ENCODE measurements at places on chromosomes 12 and 14.

DNA sequence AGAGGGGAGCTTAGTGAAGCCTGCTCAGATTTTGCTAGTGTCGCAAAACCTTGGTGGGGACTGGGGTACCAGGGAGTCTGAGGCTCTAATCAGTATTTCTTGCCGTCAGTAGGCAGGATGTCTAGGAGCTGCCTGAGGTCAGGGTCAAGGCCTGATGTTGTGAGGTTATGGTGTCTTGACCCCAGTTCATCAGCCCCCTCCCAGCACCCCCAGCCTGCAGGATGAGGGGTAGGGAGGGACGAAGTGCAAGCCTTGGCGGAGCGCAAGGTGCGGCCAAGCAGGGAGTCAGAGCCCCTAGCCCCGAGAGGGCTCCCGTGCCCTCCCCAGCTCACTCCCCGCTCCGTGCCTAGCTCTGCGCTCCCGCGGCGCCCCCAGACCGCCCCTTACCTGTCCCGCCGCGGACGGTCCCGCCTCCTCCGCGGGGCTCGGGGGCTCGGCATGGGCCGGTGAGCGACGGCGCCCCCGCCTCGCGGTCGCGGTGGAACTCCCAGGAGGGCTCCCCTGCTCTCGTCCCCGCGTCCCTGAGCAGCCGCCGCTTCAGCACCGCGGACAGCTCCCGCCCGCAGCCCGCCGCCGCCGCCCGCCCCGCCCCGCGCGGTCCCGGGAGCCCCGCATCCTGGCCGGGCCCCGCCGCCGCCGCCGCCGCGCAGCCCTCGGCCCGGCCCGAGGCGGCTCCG lies 347 bp downstream of the SYNDIG1L start:
- DNase-seq: no peak

- DNase-seq: peak; percentile 72
These were observed 3.7 kb downstream of the ANKRD13A start for GRCh38 chr12:110002676-110003515.

- no peak for DNase-seq
These were observed 57.1 kb downstream of the CCDC60 start for GRCh38 chr12:119391673-119392072.

DNA sequence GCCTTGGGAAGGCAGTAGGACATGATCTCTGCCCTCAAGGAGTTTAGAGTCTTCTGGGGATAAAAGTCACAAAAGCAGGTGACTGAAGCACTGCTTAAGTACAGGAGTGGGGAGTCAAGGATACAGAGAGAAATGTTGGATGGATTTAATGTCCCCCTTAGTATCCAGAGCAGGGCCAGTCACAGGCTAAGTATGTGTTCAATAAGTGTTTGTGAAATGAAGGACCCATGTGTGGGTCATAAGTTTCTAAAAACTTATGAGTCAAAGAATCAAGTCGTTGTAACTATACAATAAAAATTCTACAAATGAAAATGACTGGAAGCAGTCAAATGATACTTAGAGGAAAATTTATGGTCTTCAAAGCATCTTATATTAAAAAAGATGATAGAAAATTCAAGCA lies 25.1 kb downstream of the KRT80 start:
- no peak for DNase-seq

DNA sequence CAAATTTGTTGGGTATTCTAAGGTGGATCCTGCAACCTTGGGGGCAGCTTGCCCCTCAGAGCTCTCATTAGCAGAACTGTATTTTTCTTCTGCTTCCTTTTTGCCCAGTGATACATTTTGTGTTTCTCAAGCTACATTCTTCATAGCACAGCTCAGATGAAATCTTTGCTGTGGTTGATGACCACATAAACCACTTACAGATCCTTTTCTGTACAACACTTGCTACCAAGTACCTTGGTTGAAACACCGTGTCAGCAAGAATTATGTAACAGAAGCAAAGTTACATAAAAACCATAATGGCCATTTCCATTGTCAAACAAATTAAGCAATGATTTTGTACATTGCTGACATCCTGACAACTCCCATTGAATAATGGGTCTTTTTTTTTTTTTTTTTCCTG lies 9.7 kb upstream of the PLBD1 start:
- DNase-seq: no peak

DNA sequence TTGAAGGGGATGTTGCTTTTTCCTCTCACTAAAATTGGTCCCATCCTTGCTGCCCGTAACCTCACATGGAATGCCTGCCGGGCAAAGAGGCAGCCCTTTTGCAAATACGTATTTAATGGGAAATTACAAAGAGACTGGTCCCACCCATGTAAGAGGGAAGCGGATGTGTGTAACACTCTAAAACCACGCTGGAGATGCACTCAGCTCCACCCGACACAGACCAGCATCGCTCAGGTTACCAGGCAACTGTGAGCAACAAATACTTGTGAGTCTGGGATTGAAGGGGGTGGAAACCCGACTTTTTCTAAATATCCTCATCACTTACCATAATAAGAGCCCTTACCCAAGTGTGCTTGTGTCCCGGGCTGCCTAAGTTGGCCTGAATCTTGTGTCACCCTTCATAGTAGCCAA lies 47.7 kb downstream of the ELK3 start:
- no peak for DNase-seq

GRCh38 chr14:23696701-23697239 lies 60.6 kb downstream of the DHRS2 start:
- DNase-seq: no peak

DNA sequence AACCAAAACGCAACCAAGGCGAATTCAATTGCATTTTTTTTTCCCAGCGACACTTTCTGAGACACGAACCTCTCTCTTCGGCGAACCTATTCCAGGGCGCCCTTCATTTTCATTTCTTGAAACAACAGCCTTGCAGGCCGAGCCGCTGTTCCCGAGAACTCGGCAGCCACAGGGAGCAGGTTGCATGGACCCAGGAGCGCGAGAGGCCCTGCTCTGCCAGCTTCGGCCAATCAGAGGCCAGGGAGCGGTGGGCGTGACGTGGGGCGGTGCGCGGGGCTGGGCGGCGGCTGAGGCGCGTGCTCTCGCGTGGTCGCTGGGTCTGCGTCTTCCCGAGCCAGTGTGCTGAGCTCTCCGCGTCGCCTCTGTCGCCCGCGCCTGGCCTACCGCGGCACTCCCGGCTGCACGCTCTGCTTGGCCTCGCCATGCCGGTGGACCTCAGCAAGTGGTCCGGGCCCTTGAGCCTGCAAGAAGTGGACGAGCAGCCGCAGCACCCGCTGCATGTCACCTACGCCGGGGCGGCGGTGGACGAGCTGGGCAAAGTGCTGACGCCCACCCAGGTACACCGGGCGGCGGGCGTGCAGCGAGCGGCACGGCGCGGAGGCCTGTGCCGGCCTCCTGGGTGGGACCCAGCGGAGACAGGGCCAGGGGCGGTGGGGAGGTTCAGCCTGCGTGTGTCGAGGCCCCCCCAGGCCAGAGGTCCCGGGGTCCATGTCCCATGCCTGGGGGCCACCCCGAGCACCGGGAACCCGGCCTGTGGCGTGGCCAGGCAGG lies at the start of gene PEBP1:
TSS of gene PEBP1 (plus strand) at position 337 of the 771 bp plus-strand sequence. CDS start at position 423, 86 bp downstream.
- DNase-seq: peak; percentile 85

GRCh38 chr12:26185532-26186320 lies 9.6 kb upstream of the SSPN start:
- DNase-seq: peak; percentile 89

- no peak for DNase-seq
These were observed 166.1 kb upstream of the SYT10 start for GRCh38 chr12:33605757-33606156.

- DNase-seq: no peak
These were observed 111.7 kb upstream of the MIS18BP1 start for GRCh38 chr14:45364565-45365156.

DNA sequence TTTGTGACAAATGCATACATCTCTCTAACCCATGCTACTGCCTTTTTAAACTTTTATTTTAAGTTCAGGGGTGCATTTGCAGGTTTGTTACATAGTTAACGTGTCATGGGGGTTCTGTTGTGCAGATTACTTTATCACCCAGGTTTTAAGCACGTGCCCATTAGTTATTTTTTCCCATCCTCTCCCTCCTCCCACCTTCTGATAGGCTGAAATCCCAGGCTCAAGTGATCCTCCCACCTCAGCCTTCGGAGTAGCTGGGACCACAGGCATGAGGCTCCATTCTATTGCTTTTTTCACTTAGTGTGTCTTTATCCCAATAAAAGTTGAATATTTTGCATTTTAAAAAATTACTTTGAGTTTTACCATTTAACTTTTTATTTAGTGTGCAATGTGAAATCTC lies 68.9 kb downstream of the BAZ1A start:
- DNase-seq: no peak

DNA sequence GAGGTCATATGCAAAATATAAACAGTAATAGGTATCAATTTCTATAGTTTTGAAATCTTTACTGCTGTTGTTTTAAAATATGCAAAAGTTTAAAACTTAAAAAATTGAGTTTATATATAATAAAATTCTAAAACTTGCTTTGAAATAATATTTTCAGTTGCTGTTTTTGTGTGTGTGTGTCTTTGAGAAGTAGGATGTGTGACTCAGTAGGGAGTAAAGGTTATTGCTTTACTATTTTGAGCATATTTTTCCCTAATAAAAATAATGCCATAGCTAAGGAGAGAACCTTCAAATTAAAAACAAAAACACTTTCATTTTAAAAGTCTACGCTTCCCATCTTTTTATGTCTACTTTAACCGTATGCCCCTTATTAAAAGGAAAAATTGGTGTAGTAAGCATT lies 238.1 kb downstream of the FBXL14 start:
- DNase-seq: no peak

DNA sequence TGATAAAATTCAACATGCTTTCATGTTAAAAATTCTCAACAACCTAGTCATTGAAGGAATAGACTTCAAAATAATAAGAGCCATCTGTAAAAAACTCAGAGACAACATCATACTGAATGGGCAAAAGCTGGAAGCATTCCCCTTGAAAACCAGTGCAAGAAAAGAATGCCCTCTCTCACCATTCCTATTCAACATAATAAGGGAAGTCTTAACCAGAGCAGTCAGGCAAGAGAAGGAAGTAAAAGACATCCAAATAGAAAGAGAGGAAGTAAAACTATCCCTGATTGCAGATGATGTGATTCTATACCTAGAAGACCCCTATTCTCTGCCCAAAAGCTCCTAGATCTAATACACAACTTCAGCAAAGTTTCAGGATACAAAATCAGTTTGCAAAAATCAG lies 52.9 kb downstream of the APOBEC1 start:
- DNase-seq: no peak

DNA sequence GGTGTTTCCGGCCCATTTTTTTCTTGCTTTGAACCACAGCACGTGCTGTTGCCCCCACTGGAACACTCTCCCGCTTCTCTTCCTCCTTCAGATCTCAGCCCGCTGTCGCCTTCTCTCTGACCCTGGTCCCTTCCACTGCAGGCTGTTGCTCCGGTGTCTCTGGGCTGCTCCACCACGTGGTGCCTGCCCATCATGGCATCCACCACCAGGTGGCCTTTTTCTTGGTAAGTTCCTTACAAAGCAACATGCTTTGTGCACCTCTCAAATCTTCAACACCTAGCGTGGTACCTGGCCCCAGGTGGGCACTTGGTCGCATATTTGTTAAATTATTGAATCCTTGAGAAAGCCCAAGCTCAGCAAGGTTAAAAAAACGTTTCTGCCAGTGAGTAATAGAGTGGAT lies 19.1 kb downstream of the TUNAR start:
- no peak for DNase-seq

DNA sequence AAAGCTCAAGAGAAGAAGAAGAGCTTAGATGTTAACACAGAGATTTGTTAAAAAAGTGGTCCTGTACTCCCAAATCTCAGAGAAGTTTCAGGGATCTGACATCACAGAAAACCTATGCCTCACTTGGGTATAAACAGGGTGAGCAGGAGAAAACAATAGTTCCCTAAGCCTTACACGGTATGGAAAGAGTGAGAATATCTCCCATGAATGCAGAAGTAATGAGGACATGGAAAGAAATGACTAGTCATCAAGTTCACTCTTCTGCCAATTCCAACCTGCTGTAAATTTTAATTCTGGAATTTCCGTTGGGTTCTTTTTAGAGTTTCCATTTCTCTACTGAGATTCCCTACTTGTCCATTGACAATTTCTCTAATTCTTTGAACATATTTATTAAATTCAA lies 6.2 kb upstream of the PTGER2 start:
- no peak for DNase-seq
